ENCODE measurements at places on chromosomes 12 and 14.

- no peak for ATAC-seq
Measured at GRCh38 chr12:120711411-120711810, 1.2 kb downstream of the UNC119B start.

GRCh38 chr14:68106905-68107304 is 287.3 kb downstream of the RAD51B start:
- ATAC-seq, result no peak

- ATAC-seq, result no peak
Measured at GRCh38 chr14:20606190-20606901, 15.2 kb upstream of the RNASE12 start.

- ATAC-seq, result no peak
Measured at GRCh38 chr12:124778411-124778810, 85.3 kb downstream of the SCARB1 start.

- ATAC-seq, result no peak
Measured at GRCh38 chr12:130506844-130507243, 169.2 kb downstream of the PIWIL1 start.

DNA sequence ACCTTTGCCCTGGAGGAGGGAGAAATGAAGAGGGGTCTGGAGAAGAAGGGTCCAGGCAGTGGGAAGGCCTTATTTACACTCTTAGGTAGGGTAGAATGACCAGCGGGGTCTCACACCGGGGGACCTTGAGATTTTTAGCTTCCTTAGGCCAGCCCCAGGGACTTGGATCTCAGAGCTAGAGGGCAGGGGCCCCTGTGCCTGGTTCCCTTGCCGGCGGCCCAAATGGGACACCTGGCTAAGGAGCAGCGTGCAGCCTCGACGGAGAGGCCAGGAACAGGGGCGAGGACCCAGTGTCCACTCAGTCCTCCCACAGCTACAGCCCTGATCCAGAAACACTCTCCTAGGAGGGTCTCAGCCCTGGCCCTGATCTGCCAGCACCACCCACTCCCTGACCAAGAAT is 41.8 kb downstream of the DIO3 start:
- no peak for ATAC-seq

DNA sequence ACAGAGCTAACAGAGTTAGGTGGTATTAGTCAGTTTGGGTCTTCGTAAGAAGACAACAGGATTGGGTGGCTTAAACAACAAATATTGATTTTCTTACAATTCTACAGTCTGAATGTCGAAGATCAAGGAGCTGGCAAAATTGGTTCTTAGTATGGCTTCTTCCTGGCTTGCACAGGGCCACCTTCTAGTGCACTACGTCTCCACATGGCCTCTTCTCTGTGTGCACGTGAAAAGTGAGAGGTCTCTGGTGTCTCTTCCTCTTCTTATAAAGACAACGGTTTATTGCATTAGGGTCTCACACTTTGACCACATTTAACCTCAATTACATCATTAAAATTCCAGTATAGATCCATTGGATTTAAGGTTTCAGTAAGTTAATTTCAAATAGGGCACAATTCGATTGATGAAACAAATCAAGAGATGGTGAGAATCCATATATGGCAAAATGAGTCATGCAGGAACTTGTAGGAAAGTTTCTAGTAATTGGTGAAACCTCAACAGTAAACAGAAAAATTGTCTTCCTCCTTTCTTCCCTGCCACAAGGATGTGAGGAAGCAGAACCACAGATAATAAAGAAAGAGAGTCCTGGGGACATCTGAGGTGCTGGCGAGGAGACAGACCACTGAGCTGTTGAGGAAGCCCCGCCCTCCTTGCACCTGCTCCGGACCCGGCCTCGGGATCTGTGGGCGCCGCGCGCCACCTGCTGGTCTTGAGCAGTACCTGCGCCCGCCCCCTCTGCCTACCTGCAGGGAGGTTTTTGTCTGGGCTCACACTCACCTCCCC is 846.7 kb downstream of the TMEM121 start:
- peak; percentile 92 for ATAC-seq

DNA sequence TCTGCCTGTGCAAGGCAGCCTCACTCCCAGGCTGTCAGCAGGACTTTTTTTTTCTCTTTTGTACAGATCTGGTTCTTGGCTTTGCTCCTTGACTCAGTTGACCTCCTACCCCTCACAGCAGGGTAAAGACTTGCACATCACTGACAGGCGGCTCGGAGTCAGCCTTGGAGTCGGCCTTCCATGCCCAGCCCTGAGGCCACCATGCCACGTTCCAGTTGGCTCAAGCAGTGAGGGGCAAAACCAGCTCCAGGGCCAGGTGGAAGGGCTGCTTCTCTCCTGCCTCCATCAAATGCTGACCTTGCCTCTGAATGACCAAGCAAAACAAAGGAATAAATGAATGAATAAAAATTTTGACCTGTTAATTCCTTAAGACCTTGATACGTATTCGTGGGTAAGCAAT is 27.6 kb downstream of the JAG2 start:
- no peak for ATAC-seq

DNA sequence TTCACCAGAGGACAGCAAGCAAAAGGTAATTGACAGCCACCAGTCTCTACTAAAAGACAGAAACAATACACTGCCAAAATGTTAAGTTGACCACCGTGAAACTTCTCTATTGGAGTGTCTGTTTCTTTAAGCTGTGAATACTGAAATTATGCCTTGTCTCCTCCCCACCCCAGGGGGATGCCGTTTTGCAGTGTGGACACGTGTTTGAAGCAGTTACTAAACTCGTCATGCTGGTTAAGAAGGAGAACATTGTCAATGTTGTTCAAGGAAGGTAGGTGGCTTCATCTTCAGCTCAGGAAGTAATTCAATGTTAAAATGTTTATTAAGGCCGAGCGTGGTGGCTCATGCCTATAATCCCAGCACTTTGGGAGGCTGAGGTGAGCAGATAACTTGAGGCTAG is 32.8 kb downstream of the KCTD10 start:
- ATAC-seq, result no peak

DNA sequence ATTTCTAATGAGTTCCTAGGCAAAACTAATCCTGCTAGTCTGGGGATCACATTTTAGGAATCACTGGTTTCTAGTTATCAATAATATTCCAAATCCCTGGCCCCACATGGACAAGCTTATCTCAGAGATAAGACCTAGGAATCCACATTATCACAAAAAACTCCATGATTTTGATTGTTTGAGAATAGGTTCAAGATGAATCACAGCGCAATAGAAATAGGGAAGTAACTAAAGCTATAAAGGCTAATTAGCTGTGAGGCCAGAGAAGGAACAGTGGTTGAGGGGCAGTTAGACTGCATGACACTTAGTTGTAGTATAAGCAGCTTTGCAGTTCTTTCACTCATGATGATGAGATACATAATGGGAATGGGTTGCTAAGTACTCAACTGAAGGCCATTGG is 13.1 kb upstream of the ATP5F1B start:
- ATAC-seq, result no peak

DNA sequence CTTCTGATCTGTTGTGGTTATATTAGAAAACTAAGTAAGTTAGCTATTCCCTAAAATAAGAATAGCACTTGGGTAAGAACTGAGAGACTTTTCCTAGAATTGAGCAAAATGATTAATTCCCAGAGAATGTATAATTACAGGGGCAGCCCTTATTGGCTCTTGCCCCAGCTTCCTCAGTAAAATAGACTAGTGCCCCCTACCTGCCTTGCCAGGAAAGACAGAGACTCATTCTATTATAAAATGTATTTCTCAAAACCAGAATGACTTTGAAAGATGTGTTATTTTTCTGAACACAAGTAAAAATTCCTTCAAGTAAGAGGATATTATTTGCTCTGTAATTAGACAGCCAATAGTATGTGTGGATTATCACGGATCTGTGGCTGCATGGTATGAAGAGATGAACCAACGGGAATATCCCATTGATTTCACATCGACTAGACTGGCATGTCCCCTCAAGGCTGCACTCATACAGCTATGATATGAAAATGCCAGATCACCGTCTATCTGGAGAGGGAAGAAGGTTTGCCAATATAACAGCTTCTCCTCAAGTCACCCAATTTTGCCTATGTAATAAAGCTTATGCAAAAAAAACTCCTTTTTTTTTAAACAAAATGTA is 7.4 kb upstream of the GLRX5 start:
- ATAC-seq, result peak; percentile 18

GRCh38 chr12:65522956-65523860 is 244.7 kb downstream of the MSRB3 start:
- no peak for ATAC-seq

GRCh38 chr12:113052326-113052725 is 4.2 kb upstream of the DTX1 start:
- ATAC-seq, result no peak

GRCh38 chr12:65449400-65449799 is 170.9 kb downstream of the MSRB3 start:
- ATAC-seq, result no peak

- ATAC-seq, result peak; percentile 30
Measured at GRCh38 chr12:92457458-92458180, 245.2 kb upstream of the PLEKHG7 start.

- no peak for ATAC-seq
Measured at GRCh38 chr14:53942970-53943750, 13.5 kb downstream of the BMP4 start.

GRCh38 chr12:54387114-54387467 is 2.6 kb upstream of the ZNF385A start:
- ATAC-seq, result no peak

GRCh38 chr14:74437496-74438053 is 11.6 kb upstream of the SYNDIG1L start:
- no peak for ATAC-seq

DNA sequence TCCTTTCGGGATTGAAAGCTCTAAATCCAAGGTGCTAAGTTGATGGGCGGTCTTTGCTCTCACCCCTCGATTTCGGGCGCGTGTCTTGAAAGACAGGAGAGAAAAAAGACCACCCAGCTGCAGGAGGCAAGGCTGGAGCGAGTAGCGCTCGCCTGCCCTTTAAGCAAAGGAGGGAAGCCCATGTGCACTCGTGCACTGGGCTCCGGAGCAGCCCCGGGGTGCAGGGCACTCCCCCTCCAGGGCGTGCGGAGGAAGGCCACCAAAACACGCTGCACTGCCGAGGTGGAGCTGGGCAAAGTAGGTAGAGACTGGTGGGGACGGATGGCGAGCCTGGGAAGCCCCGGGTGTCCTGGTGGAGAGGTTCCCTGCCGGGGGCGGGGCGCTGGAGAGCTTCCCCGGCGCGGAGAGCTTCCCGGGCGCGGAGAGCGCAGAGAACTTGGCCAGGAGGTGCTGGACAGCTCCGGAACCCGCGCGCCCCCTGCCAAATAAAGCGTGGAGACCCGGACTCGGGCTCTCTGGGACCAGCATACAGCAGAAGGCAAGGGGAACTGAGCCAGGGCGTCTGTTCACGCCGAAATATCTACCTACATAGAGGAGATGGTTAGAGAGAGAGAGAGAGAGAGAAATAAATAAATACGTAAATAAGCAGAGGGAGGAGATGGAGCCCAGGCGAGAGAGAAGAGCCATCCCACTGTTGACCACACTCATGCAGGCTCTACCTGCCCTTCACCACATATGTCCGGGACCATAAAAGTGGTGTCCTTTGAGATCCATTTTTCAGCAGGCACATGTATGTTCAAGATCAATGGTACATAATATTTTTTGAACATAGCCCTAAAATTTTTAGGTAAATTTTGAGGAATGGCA is 662 bp upstream of the NELL2 start:
- ATAC-seq, result peak; percentile 69

DNA sequence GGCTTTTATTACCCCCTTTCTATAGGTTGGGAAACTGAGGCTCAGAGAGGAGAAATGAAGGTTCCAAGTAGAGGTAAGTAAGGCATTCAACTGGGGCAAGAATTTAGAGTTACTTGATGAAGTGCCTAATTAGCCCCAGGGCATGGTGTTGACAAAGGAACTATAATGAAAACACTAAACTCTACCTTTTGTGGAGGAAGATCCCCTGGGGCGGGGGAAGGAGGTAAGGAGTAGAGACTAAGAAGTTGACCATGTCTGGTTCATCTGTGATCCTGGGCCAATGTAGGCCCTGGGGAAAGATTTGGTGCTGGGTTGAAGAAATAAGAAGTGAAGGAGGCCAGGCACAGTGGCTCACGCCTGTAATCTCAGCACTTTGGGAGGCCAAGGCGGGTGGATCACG is 16.2 kb upstream of the COX6A1 start:
- ATAC-seq, result no peak

- ATAC-seq, result no peak
Measured at GRCh38 chr12:52756281-52756960, 20.7 kb downstream of the KRT76 start.

GRCh38 chr14:24848102-24848790 is 201.7 kb downstream of the STXBP6 start:
- no peak for ATAC-seq

DNA sequence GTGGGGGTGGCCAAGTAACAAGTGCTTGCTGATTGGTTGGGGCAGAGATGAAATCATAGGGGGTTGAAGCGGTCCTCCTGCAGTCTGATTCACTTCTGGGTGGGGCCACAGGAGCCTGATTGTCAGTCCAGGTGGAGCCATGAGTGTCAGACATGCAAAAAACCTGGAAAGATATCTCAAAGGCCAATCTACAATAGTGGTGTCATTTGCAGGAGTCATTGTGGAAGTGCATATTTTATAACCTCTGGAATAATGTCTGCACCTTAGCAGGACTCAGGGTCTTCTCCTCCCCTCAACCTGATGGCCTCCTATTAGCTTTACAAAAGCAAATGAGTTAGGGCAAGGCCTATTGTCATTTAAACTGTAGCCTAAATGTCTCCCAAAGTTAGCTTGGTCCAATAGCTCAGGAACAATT is 241.4 kb downstream of the NUAK1 start:
- ATAC-seq, result no peak

GRCh38 chr12:28827861-28828260 is 321.2 kb upstream of the FAR2 start:
- no peak for ATAC-seq

GRCh38 chr14:102655137-102655536 is 62.7 kb downstream of the RCOR1 start:
- ATAC-seq, result no peak

- ATAC-seq, result no peak
Measured at GRCh38 chr14:98826618-98827017, 445.4 kb downstream of the BCL11B start.

DNA sequence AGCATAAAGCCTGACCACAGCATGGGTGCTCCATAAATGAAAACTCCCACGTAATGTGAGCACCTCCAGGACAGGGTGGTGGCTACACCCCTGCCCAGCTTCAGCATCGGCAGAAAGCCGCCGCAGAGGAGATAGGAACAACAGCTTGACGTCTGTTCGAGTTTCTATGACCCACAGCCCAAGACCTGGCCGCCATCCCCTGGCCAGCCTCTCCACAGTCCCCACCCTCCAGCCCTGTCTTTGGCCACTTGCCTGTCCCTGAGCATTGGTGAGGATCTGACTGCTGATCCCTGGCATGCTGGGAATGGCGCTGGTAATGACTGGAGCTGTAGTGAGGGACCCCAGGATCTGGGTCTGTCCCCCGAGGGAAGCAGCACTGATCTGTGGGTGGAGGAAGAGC is 21.3 kb downstream of the POU6F1 start:
- ATAC-seq, result no peak

- no peak for ATAC-seq
Measured at GRCh38 chr14:90517076-90517841, 120.4 kb downstream of the CALM1 start.

- ATAC-seq, result no peak
Measured at GRCh38 chr12:33587784-33588712, 148.4 kb upstream of the SYT10 start.
